Left cardiac atrium (tissue), 4 donors: ENCODE measurements at places on chromosomes 11 and 22. TPM values are rescaled to one million over a fixed set of nuclear protein-coding genes. Genes with fewer than 3 reads are reported as not detected.

- DNase-seq: no peak
Observed at GRCh38 chr22:42637555-42637954, 2.8 kb downstream of the ATP5MGL start.

DNA sequence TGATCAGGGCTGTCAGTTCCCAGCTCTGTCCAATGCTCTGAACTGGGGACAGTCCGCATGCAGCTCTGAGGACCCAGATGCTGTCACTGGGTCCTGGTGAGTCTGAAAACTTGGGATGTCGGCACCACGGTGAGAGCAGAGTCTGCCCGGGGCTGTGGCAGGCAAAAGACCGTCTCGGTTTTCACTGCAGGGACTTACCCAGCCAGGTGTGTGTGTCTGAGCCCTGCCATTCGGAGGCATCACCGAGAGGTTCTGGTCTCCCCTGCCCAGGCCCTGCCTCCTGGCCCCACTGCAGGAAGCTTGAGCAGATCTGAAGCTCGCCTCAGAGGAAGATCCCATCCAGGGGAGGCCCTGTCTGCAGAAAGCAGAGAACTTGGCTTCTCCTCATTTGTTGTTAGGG is 5.2 kb downstream of the TP53AIP1 start:
- DNase-seq: no peak

- no peak for DNase-seq
Observed at GRCh38 chr11:100910808-100911207, 218.8 kb downstream of the PGR start.

GRCh38 chr11:91209751-91210150 is 986.9 kb upstream of the CHORDC1 start:
- no peak for DNase-seq

DNA sequence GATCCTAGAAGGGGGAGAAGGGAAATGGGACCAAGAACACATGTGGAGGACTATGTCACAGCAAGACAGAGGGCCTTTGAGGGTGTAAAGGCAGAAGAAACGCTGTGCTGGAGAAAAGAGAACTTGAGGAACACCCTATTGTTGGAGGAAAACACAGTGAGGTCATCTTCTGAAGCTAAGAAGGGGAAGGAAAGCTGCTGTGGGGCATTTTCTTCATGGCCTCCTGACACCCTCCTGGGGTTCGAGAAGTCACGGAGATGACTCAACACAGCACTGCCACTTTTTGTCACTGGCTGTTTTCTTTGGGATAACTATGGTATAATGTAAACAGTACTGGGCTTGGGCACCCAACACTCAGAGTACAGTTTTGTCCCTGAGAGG is 492.6 kb upstream of the CADM1 start:
- DNase-seq: no peak

DNA sequence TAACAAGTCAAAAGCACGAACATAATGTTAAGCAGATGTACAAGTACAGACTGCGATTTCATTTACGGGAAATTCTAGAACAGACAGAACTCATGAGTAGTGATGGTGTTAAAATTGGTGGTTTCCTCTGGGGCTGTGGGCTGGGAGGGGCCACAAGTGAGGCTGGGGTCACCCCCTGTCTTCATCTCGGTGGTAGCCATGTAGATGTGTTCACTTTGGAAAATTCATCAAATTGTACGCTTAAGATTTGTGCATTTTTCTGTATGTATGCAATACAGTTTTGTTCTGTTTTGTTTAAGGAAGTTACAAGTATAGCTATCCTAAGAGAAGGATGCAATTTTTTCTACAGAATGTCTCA is 504 bp upstream of the ASCC2 start:
- DNase-seq: no peak

GRCh38 chr11:64306876-64307622 is 1.7 kb downstream of the ESRRA start:
- no peak for DNase-seq

DNA sequence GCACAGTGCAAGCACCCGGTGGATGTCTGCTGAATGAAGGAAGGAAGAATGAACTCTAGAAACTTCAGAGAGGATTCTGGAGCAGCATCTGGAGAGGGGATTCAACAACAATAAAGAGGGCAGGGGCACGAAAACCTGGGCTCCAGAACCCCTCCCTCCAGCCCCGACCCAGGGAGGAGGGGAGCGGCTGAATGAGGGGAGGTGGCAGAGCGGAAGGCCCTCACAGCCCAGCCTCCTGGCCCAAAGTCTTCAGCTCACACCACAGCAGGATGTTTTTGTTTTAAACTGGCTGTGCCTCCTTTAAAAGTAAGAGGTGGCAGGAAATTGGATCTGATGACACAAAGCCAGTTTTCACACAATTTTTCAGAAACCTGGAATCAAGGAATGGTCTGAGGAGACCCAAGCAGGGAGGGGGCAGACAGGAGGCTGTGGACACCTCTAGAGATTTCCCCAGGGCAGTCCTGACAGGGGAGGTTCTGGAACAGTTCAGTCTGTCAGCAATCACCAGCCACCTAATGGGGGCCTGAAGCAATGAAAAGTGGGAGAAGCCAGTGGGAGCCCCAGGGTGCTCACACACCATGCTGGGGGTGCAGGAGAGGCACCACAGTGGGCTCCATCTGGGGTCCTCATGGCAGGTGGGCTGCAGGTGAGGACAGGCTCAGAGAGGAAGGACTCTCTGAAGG is 44.4 kb upstream of the TCF20 start:
- no peak for DNase-seq

DNA sequence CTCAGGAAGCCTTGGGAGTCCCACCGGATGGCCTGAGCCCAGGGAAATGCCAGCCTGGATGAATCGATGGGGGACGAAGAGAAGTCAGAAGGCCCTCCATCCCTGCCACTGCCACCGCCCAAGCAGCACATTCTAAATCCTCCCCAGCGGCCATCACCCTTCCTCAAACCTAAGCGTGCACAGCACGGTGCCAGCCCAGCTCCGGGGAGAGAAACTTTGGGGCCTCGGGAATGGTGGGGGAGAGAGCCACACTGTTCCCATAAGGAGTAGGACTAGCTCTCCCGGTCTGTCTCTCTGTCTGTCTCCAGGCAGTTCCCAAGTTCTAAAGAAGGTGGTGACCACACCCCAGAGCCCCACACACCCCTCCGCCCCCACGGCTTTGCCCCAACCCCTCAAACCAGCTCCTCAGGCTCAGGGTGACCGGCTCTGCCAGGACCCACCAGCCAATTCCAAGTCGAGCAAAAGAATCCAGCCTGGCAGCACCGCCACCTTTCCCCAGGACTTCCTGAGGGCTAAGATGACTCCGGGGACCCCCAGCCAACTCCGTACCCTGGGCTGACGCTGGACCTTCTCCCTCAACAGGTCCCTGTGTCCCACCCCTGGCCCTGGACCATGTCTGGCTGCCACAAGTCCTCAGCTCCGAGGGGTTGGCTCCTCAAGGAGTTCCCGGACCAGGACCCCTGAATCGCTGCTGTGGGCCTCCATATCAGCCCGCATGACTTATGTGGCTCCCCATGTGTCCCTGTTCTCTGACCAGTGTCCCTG is 2.7 kb downstream of the AHNAK start:
- DNase-seq: no peak

- peak; percentile 84 for DNase-seq
Observed at GRCh38 chr22:30386960-30387827, at the start of gene RNF215. TSS of gene RNF215 (minus strand) at chr22:30387411. CDS start at chr22:30387313, 98 bp downstream.

DNA sequence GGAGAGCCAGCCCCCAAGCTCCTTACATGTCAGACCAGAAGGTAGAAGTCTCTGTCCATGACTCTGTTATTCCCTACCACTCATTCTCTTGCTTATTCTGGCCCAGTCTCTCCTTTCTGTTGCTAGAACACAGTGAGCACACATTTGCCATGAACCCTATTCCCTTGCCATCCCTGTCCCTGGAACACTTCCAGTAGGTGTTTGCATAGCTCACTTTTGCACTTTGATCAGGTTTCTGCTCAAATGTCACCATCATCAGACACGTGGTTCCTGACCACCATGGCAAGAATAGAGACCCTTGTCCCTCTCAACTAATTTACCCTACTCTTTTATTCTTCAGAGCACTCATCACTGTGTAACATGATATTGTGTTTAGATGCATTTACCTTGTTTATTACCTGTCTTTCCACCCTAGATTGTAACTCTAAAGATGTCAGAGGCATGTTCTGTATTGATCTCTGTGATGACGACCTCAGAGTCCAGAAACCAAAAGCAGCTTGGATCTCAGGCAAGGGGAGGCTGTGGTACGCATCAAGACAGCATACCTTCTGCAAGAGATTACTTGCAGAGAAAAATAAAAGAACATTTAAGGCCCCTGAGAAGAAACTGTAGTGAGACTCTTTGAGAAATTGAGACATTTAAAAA is 606.4 kb downstream of the OPCML start:
- no peak for DNase-seq

GRCh38 chr11:26187639-26188038 is 144.3 kb upstream of the ANO3 start:
- DNase-seq: no peak

GRCh38 chr11:118948000-118948399 is 8.1 kb upstream of the UPK2 start:
- no peak for DNase-seq

GRCh38 chr11:77479746-77480352 is 6.0 kb upstream of the PAK1 start:
- no peak for DNase-seq

DNA sequence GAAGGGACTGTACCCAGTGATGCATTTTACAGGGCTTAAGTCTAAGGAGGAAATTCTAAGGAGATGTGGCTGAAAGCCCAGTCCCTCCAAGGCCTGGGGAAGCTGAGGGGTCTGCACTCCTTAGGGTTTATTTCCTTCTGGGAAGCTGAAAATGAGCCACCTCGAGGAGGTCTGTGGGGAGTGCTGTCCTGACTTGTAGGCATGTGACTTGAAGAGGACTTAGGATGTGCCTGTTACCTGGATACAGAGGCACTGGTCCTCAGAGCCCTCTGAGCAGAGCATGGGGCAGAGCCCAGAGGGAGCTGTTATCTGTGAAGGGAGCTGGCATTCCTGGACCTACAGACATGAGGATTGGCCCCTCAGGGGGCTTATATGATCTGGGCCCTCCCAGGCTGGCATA is 77.1 kb downstream of the TP53I11 start:
- DNase-seq: no peak

- DNase-seq: no peak
Observed at GRCh38 chr11:7436146-7436545, 49.2 kb upstream of the OLFML1 start.

DNA sequence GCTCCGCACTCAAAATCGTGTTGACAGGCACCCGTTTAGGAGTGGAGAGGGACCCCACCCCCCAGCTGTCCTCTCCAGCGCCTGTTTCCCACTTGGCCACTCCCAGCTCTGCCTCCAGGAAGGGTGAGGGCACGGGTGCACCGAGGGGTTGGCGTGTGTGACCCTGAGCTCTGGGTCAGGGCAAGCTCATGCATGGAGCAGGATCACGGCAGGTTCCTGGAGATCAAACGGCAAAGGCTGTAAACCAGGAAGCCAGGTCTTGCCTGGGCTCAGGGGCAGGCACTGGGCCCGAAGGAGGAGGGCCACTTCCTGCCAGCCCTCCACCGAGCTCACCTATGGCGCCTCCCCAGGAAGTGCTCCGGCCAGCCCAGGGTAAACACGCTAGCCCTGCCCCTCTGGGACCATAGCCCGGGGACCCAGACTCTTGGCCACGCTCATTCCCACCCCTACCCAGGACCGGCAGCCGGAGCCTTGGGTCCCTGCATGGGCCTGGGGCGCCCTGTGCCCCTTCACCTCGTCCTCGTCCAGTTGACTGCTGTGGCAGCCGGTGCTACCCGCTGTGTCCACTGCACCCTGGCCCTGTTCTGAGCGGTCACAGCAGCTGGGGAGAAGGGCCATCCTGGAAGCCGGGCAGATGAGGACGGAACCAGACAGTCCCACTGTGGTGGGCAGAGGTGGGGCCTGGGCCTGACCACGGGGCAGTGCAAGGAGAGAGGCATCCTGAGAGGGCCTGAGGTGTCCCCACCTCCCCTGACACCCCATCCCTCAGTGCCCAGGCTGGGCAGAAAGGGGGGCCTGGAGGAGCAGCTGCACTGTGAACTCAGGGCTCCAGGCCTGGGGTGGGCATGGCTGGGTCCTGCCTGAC is 1.0 kb upstream of the EPS8L2 start:
- DNase-seq: no peak

Gene JHY
- 3.2 TPM for total RNA-seq

Gene OR8A1
- total RNA-seq: not detected

Gene CCDC34
- total RNA-seq: 3.0 TPM

Gene SUSD2
- 7.7 TPM for total RNA-seq

Gene ATXN10
- 129 TPM for total RNA-seq

Gene OR5A2
- not detected for total RNA-seq

Gene TSPAN18
- total RNA-seq: 166 TPM

Gene GUCY1A2
- 7.1 TPM for total RNA-seq

Gene SYCE3
- total RNA-seq: not detected

Gene SLC22A8
- total RNA-seq: not detected

Gene OR5P2
- total RNA-seq: not detected

Gene SERPIND1
- 1.4 TPM for total RNA-seq

Gene NTM
- 21.5 TPM for total RNA-seq

Gene OR52I2
- total RNA-seq: not detected

Gene PNPLA2
- 372 TPM for total RNA-seq

Gene TYR
- not detected for total RNA-seq

Gene CD6
- 0.65 TPM for total RNA-seq

Gene CRYBB1
- 1.9 TPM for total RNA-seq
